ENCODE measurements at places on chromosomes 13 and 19. TPM values are rescaled to one million over a fixed set of nuclear protein-coding genes. Genes with fewer than 3 reads are reported as not detected.

DNA sequence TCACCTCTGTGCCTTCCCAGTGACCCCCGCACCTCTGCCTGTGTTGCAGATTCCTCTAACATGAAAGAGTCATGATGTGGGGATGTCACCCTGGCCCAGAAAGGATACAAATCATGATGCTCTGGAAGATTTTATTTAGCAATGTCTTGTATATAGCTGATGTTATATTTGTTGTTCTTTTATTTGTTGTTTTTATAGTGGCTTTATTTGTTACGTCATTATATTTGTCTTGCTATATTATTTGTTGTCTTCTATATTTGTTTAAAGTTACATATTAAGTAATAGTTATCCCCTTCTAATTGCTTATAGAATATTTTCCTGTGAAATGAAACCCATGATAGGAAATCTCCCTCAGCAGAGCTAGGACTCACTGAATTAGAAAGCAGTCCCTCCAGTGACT, 1149.2 kb downstream of the UQCRFS1 start:
- no peak for DNase-seq

DNA sequence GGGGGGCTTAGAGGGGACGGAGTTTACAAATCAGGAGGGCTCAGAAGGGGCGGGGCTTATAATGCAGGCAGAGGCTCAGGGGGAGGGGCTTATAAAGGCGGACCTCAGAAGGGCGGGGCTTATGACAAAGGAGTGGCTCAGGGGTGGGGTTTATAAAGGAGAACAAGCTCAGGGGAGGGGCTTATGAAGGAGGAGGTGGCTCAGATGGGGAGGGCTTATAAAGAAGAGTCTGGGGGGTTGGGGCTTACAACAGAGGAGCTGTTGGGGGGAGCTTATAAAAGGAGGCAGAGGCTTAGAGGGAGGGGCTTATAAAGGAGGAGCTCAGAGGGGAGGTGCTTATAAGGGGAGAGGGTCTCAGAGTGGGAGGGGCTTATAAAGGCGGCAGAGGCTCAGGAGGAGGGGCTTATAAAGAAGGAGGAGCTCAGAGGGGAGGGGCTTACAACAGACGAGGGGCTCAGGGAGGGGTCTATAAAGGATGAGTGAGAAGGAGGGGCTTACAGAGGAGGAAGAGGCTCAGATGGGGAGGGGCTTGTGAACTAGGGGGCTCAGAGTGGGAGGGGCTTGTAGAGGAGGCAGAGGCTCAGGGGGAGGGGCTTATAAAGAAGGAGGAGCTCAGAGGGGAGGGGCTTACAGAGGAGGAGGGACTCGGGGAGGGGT, 1.0 kb downstream of the SMIM24 start:
- peak; percentile 73 for DNase-seq

GRCh38 chr13:34241332-34241731, 423.4 kb downstream of the RFC3 start:
- DNase-seq = no peak

GRCh38 chr13:27200413-27201070, 28.9 kb upstream of the USP12 start:
- DNase-seq = no peak

Gene REEP6
- 2.2 TPM for total RNA-seq

DNA sequence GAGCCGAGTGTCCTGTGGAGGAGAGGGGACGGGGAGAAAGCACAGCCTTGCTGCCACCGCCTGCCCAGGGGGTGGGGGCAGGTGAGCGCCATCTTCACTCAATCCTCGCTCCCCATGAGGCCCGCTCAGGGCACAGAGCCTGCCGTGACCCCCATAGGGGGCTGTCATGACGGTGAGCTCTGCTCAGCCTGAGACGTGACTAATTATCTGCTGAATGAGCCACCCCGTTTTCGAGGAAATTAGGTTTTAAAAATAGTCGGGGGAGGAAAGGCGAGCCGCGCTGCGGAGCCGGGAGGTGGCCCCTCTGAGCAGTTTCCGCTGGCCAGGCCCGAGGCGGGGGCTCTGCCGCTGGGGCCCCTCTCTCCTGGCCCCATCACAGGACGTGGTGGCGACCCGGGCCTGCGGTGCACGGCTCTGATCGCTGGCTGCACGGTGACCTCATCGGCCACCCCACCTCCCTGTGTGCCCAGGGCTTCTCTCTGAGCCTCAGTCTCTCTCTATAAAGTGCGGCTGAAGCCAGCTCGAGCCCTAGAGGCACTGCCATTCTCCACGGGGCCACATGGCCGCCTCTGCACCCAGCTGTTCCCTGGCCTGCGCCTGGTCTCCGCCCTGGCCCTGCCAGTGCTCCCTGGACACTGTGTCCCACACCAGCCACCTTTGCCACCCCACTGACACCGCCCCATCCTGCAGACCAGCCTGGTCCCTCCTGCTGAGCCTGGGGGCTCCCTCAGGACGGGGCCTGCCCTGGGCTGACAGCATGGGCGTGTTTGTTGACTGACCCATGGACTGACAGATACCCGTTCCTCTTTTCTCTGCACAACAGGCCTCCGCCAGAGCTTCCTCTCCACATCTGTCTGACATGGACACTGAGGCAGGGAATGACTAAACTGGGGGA, 28.3 kb downstream of the PIP5K1C start:
- peak; percentile 49 for DNase-seq

Gene MTUS2
- not detected for total RNA-seq

Gene CBLC
- total RNA-seq = not detected

- DNase-seq = no peak
Observed at GRCh38 chr13:74747186-74747955, 613.2 kb upstream of the KLF12 start.

DNA sequence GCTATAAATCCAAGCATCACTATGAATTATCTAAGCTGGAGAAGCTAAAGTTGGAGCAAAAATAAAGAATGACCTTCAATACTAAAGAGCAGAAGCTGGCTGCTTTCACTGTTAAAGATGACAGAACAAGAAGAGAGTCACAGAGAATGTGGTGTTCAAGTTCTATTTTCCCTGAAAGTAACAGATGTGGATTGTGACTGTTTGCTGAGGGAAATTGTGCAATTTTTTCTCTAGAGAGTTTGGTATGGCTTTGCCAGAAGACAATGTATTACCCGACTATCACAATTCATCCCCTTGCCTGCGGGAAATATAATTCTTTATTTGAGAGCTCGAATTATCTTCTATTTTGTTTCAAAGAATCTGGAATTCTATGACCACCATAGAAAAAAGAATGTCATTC, 83.1 kb downstream of the TNFSF13B start:
- DNase-seq = no peak

Gene CCDC194
- 5.4 TPM for total RNA-seq

DNA sequence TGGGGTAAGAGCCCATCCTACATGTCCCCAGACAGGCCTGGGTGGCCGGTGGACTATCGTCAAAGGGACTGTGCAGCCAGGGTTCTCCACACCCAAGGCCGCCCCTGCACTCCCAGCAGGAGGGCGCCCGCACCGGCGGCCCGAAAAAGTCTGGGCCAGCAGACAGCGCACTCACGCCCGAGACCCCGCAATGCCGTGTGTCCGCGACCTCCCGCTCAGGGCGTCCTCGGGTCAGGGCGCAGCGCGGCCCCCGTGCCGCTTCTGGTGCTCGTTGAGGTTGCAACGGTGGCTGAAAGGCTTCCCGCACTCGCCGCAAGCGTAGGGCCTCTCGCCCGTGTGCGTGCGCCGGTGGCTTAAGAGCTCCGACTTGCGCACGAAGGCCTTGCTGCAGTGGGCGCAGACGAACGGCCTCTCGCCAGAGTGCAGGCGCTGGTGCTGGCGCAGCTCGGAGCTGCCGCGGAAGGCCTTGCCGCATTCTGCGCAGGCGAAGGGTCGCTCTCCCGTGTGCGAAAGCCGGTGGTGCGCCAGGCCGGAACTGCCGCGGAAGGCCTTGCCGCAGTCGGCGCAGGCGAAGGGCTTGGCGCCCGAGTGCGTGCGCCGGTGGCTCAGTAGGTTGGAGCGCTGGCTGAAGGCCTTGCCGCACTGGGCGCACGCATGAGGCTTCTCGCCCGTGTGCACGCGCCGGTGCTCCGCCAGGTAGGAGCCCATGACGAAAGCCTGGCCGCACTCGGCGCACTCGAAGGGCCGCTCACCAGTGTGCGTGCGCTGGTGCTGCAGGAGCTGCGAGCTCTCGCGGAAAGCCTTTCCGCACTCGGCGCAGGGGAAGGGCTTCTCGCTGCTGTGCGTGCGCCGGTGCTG, 2.8 kb upstream of the A1BG start:
- peak; percentile 76 for DNase-seq

- DNase-seq = no peak
Observed at GRCh38 chr13:76853481-76853880, 32.7 kb downstream of the KCTD12 start.

DNA sequence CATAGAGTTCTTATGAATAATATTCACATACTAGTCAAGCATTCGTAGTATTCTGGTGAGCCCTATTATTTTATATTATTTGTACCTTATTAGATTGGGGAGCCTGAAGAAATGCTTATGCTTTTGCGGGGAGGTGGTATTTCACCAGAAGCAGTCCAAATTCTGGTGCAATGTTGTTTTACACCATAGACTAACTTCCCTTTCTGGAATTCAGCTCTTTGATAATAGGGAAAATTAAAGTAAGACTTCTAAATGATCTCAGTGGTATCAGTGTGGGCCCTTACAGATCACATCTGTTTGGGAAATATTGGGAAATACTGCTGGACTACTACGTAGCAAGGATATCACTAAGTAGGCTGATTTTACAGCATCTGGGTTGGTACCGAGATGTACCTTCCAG, 34.2 kb downstream of the KCTD12 start:
- DNase-seq = no peak

GRCh38 chr13:85557691-85558467, 241.3 kb downstream of the SLITRK6 start:
- DNase-seq = no peak

DNA sequence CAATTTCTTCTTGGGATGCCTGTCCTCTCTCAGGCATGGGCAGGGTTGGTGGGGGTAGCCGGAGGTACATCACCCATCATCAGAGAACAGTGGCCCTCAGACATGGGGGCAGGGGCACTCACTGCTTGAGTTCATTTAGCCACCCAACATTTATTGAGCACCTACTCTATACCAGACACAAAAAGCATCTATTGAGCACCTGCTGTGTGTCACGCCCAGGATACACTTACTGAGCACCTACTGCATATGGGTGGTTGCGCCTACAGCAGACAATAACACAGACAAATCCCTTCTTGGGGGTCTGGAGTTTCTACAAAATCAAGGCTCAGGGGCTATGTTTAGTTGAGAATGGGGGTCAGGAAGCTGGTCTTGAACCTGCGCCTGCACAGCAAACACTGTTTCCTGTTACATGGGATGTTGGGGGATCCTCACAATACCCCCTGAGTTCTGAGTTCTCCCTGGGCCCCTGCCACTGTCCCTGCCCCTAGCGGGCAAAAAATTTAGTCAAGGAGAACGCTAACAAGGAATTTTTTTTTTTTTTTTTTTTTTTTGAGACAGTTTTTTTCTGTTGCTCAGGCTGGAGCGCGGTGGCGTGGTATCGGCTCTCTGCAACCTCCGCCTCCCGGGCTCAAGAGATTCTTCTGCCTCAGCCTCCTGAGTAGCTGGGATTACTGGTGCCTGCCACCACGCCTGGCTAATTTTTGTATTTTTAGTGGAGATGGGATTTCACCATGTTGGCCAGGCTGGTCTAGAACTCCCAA, 11.6 kb downstream of the RCN3 start:
- no peak for DNase-seq

DNA sequence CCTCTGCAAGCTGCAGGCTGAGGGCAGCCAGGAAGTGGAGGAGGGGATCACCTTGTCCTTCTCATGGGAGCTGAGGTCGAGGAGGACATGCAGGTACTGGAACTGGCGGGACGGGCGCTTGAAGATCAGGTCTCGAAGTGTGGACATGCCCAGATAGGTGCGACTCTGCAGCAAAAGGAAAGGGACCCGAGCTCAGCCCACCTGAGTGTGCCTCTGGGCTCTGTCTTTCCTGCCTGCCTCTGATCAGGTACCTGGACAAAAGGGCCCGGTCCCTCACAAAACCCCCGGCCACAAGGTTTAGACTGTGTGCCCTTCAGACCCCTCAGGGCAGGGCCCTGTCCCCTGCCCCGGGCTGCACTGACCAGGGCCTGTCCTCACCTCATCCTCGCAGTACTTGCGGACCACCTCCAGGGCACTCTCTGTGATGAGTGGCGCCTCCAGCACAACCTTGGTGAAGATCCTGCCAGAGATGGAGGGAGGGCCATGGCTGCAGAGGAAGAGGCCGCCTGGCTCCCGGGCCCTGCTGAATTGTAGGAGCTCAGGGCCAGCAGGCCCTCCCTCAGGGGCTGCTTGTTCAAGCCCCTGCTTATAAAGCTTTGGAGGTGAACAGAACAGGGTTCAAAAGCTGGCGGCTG, 12.5 kb upstream of the RSPH6A start:
- DNase-seq = no peak

DNA sequence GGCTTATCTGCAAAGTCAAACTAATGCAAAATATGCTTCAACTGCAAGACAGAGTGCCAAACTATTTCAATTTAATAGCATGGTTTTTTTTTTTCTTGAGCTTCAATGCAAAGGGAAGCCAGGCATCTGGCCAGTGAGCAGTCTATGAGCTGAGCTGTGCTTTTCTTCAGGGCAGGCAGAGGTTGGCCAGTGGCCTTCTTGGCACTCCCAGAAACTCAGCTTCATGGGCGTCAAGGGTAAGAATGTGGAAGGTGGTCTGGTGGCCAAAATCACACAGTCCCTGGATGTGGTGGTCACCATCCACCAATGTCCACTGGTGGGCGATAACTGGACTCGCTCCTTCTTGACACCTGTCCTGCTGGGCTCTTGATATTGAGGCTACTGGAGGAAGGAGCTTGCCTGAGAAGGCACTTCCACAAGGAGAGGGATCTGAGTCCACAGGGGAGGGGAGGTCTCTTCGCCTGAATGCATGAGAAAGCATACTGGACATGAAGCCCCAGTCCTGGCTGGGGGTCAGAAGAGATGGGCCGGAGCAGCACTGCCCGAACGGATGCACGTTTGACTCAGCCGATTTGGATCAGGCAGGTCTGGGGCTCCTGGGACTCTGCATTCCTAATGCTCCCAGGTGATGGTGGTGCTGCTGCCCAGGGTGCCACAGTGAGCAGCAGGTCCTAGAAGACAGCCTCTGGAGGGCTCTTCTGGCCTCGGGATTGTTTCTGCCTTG, 17.1 kb downstream of the COL4A2 start:
- no peak for DNase-seq

DNA sequence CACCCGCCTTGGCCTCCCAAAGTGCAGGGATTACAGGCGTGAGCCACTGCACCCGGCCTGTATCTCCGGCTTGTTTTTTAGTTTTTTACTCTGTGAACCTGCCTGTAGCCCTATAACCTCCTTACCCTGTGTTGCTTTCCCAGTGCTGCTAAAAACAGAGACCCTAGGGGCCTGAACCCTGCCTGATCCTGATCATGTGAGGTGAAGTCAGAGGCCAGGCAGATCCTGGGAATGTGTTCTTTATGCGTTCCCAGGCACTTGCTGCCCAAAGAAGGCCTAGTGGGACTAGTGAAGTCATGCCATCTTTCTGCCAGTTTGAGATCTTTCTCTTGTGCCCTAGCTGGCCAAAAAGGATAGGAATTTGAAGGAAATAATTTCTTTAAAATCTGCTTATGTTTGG, 4.6 kb downstream of the UBA2 start:
- no peak for DNase-seq

DNA sequence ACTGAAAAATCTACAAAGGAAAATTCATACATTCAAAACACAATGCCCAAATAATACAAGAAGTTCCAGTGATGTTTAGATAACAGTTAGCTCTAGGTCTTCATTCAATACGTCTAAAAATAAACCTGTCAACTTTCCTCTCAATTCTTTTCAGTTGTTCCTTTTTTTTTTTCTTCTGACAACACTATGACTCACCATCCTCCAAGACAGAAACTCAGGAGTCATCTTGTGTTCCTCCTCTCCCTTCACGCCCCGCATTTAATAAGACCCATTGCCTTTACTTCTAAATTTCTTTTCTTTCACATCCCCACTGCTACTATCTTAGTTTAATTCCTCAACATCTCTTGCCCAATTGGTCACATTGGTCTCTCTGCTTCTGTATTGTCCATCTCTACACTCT, 759.9 kb downstream of the GPC5 start:
- no peak for DNase-seq
